ENCODE measurements at places on chromosomes 1 and 21.

GRCh38 chr1:223421025-223421424 is 27.8 kb downstream of the CCDC185 start:
- DNase-seq = peak; percentile 66

- DNase-seq = no peak
Measured at GRCh38 chr21:44920694-44921604, at the start of gene ITGB2. ITGB2 (minus strand) TSS chr21:44920899; CDS start chr21:44910782, 10,117 bp downstream.

DNA sequence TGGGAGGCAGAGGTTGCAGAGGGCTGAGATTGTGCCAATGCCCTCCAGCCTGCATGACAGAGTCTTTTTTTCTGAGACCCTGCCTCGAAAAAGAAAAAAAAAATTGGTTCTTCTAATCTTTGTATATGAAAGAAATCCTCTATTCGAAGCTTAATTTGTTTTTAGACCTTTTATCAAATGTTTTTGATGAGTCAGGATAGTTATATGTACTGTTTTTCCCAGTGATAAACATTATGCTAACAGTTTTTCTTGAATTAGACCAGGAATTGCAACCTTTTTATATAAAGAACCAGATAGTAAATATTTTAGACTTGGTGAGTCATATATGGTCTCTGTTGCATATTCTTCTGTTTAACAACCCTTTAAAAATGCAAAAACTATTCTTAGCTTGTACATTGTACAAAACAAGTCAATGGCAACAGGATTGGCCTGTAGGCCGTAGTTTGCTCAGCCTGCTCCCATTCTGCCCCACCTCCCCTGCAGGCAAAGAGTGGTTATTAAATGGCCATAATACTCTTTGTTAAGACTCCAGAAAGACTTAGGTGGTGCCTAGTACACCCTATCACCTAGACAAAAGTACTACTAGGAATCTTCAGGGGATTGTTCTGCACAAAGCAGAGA is 45.2 kb downstream of the LYST start:
- no peak for DNase-seq

DNA sequence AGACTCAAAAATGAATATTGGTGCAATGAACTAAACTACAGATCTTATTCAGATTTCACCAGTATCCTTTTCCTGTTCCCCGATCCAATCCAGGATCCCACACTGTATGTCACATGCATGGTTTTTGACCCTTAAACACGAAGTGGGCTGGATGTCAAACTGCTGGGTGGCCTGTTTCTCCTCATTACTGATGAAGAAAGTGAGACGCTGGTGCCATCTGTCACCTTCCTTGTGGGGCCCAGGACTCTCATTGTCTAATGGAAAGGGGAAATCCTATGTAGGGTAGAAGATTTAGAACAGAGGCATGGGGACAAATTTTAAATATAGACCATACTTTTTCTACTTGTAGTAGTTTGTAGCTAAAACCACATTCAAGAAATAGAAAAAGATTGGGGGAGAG is 56.2 kb downstream of the DISC1 start:
- no peak for DNase-seq

- no peak for DNase-seq
Measured at GRCh38 chr1:118812555-118812954, 175.6 kb downstream of the TBX15 start.

DNA sequence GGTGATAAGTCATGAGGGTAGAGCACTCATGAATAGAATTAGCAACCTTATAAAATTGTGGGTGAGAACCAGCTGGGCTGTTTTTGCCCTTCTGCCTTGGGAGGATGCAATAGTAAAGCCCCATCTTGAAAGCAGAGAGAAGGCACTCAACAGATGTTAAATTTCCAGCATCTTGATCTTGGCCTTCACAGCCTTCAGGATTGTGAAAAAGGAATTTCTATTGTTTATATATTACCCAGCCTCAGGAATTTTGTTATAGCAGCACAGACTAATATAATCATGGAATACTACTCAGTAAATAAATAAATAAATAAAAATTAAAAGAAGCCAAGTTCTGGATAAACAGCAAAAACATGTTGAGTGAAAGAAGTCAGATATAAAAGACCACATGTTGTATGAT is 175.2 kb downstream of the KCNT2 start:
- no peak for DNase-seq

Data from cerebellar cortex (tissue), 1 donor.